ENCODE measurements at places on chromosomes 6 and 20.

DNA sequence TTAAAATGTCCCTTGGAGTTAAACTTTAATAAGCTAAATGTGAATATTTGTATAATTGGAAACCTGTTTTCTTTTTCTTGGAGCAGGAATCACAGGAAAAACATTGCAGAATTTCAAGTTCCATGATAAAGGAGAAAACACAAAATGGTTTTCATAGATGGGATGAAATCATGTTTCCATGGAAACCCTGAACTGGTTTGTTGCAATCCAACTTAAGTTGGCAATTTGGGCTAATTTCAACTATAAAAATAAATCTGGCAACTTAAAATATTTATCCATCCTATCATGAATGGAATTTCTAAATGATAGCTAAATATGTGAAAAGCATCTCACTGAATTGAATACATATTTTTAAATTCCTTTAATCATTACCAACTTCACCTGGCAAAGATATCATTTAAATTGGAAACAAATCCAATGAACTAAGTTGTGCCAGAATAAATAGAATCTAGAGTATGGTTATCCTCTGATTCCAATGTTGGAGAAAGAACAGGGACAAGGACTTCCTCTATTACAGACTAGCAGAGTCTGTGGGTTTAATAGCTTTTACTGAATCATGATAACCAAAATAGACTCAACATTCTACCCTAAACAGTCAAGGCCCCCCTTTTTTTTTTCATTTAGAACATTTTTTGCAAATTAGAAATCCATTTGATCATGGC, 33.2 kb downstream of the COL21A1 start:
- H3K36me3 ChIP-seq, result no peaks in the 10 kb centered on the region
- no peak overlapping the region for H3K27ac ChIP-seq
- no peaks in the 10 kb centered on the region for H3K4me1 ChIP-seq
- H3K27me3 ChIP-seq, result no peaks in the 10 kb centered on the region
- no peak for DNase-seq

- peaks cover 28% of the 10 kb centered on the region for H3K36me3 ChIP-seq
- no peak overlapping the region for H3K27ac ChIP-seq
- peaks cover 40% of the 10 kb centered on the region for H3K4me1 ChIP-seq
- DNase-seq, result no peak
- no peaks in the 10 kb centered on the region for H3K27me3 ChIP-seq
Measured at GRCh38 chr6:17419189-17419575, 25.8 kb downstream of the CAP2 start.

- no peak for DNase-seq
- peaks cover 5% of the 10 kb centered on the region for H3K36me3 ChIP-seq
- H3K27ac ChIP-seq, result peak overlapping the region; percentile 36
- no peak overlapping the region for H3K4me3 ChIP-seq
Measured at GRCh38 chr20:48583171-48583570, 244.6 kb downstream of the PREX1 start.

- no peak overlapping the region for H3K4me3 ChIP-seq
- H3K4me1 ChIP-seq, result peaks cover 10% of the 10 kb centered on the region
- no peaks in the 10 kb centered on the region for H3K27me3 ChIP-seq
- H3K36me3 ChIP-seq, result peaks cover 12% of the 10 kb centered on the region
Measured at GRCh38 chr6:20630617-20631548, 96.6 kb downstream of the CDKAL1 start.

- H3K4me3 ChIP-seq, result no peak overlapping the region
- H3K27ac ChIP-seq, result no peak overlapping the region
- DNase-seq, result no peak
- H3K4me1 ChIP-seq, result no peaks in the 10 kb centered on the region
Measured at GRCh38 chr6:127471379-127472255, 12.4 kb upstream of the KIAA0408 start.

GRCh38 chr6:56996401-56996800, 41.5 kb downstream of the BEND6 start:
- peaks cover 4% of the 10 kb centered on the region for H3K27me3 ChIP-seq
- no peak overlapping the region for H3K4me3 ChIP-seq
- H3K27ac ChIP-seq, result no peak overlapping the region

- H3K36me3 ChIP-seq, result peaks cover 24% of the 10 kb centered on the region
- DNase-seq, result no peak
- H3K27ac ChIP-seq, result no peak overlapping the region
- H3K4me1 ChIP-seq, result peaks cover 8% of the 10 kb centered on the region
- H3K4me3 ChIP-seq, result no peak overlapping the region
- no peaks in the 10 kb centered on the region for H3K27me3 ChIP-seq
Measured at GRCh38 chr6:34610819-34611477, 54.8 kb upstream of the SPDEF start.

- no peak for DNase-seq
- no peak overlapping the region for H3K4me3 ChIP-seq
- peaks cover 10% of the 10 kb centered on the region for H3K4me1 ChIP-seq
- H3K27ac ChIP-seq, result no peak overlapping the region
- peaks cover 6% of the 10 kb centered on the region for H3K27me3 ChIP-seq
- H3K36me3 ChIP-seq, result no peaks in the 10 kb centered on the region
Measured at GRCh38 chr6:39654121-39654520, 71.1 kb downstream of the KIF6 start.

DNA sequence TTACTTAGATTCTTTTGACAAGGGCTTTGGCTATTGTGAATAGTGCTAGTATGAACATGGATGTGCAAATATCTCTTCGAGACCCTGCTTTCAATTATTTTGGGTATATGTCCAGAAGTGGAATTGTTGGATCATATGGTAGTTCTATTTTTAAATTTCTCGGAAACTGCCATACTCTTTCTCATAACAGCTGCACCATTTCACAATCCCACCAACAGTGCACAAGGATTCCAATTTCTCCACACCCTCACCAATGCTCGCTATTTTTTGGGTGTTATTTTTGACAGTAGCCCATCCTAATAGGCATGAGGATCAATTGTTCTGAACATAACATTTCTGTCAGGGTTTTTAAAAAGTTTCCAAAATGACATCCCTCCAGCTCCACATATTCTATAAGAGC, 69.2 kb upstream of the ESR1 start:
- peaks cover 6% of the 10 kb centered on the region for H3K27me3 ChIP-seq
- no peaks in the 10 kb centered on the region for H3K36me3 ChIP-seq
- no peak overlapping the region for H3K27ac ChIP-seq

GRCh38 chr20:47464380-47465101, 37.1 kb upstream of the NCOA3 start:
- no peak overlapping the region for H3K27ac ChIP-seq
- no peaks in the 10 kb centered on the region for H3K4me1 ChIP-seq
- peaks cover 3% of the 10 kb centered on the region for H3K27me3 ChIP-seq
- no peak overlapping the region for H3K4me3 ChIP-seq
- no peaks in the 10 kb centered on the region for H3K36me3 ChIP-seq

DNA sequence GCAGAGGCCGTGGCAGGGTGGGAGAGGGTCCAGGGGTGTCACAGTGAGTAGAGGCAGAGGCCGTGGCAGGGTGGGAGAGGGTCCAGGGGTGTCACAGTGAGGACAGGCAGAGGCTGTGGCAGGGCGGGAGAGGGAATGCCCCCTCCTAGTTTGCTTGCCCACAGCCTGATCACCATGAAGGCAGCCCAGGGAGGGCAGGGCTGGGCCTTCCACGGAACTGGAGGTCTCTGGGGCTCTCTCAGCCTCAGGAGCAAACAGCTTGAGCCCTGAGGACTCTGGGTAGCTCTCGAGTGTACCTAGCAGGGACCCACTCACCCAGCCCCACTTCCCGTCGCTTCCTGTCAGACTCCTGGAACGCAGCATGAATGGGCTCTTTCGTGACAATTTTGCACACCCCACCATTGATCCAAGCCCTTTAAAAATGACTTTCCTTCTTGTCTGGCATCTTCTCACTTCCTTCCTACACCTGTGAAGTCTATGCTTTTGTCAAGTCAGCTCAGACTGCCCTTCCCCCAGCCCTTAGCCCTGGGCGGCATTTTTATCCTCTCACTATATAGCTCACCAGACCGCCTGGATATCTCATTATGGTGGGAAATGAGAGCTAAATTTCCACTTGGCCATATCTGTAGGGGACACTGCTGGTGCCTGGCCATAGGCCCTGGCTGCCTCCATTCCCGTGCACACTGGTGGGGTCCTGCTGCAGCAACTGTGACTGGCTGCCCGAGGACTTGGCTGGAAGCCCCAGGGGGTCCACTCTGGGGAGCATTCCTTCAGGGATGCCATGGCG, 140.3 kb downstream of the CDC5L start:
- peaks cover 54% of the 10 kb centered on the region for H3K4me1 ChIP-seq
- no peak overlapping the region for H3K27ac ChIP-seq
- DNase-seq, result no peak

GRCh38 chr6:89615882-89616281, 22.7 kb downstream of the LYRM2 start:
- peaks cover 4% of the 10 kb centered on the region for H3K27me3 ChIP-seq
- H3K36me3 ChIP-seq, result peaks cover 6% of the 10 kb centered on the region
- H3K27ac ChIP-seq, result no peak overlapping the region
- no peak overlapping the region for H3K4me3 ChIP-seq

GRCh38 chr6:108884211-108885059, 36.2 kb downstream of the ARMC2 start:
- no peaks in the 10 kb centered on the region for H3K4me1 ChIP-seq
- H3K27ac ChIP-seq, result peak overlapping the region; percentile 62
- peaks cover 5% of the 10 kb centered on the region for H3K27me3 ChIP-seq
- peaks cover 27% of the 10 kb centered on the region for H3K36me3 ChIP-seq

GRCh38 chr6:132388291-132388690, 13.0 kb downstream of the MOXD1 start:
- no peak overlapping the region for H3K4me3 ChIP-seq
- DNase-seq, result no peak
- H3K27me3 ChIP-seq, result peaks cover 3% of the 10 kb centered on the region
- no peak overlapping the region for H3K27ac ChIP-seq
- H3K36me3 ChIP-seq, result peaks cover 12% of the 10 kb centered on the region

- no peaks in the 10 kb centered on the region for H3K36me3 ChIP-seq
- peaks cover 36% of the 10 kb centered on the region for H3K4me1 ChIP-seq
- no peak overlapping the region for H3K4me3 ChIP-seq
- no peaks in the 10 kb centered on the region for H3K27me3 ChIP-seq
- DNase-seq, result no peak
Measured at GRCh38 chr20:50758992-50759391, 27.6 kb downstream of the PARD6B start.

- H3K4me1 ChIP-seq, result no peaks in the 10 kb centered on the region
- no peaks in the 10 kb centered on the region for H3K27me3 ChIP-seq
- DNase-seq, result no peak
- H3K4me3 ChIP-seq, result no peak overlapping the region
Measured at GRCh38 chr6:164066335-164066734, 651.8 kb downstream of the QKI start.

GRCh38 chr20:40160097-40160550, 528.9 kb downstream of the MAFB start:
- H3K4me1 ChIP-seq, result peaks cover 4% of the 10 kb centered on the region
- H3K27ac ChIP-seq, result no peak overlapping the region
- no peaks in the 10 kb centered on the region for H3K36me3 ChIP-seq
- H3K27me3 ChIP-seq, result no peaks in the 10 kb centered on the region
- no peak overlapping the region for H3K4me3 ChIP-seq

- no peak overlapping the region for H3K27ac ChIP-seq
- H3K27me3 ChIP-seq, result peaks cover 14% of the 10 kb centered on the region
- DNase-seq, result no peak
- peaks cover 38% of the 10 kb centered on the region for H3K4me1 ChIP-seq
- no peak overlapping the region for H3K4me3 ChIP-seq
Measured at GRCh38 chr6:167139761-167140160, 16.9 kb downstream of the CCR6 start.

GRCh38 chr6:81613606-81614005, 138.9 kb downstream of the TENT5A start:
- no peak for DNase-seq
- H3K36me3 ChIP-seq, result no peaks in the 10 kb centered on the region
- no peaks in the 10 kb centered on the region for H3K4me1 ChIP-seq
- H3K27ac ChIP-seq, result no peak overlapping the region
- no peak overlapping the region for H3K4me3 ChIP-seq

- DNase-seq, result no peak
- H3K36me3 ChIP-seq, result peaks cover 69% of the 10 kb centered on the region
- no peak overlapping the region for H3K27ac ChIP-seq
- H3K4me1 ChIP-seq, result no peaks in the 10 kb centered on the region
- no peaks in the 10 kb centered on the region for H3K27me3 ChIP-seq
Measured at GRCh38 chr6:53309901-53310300, 38.8 kb downstream of the ELOVL5 start.

DNA sequence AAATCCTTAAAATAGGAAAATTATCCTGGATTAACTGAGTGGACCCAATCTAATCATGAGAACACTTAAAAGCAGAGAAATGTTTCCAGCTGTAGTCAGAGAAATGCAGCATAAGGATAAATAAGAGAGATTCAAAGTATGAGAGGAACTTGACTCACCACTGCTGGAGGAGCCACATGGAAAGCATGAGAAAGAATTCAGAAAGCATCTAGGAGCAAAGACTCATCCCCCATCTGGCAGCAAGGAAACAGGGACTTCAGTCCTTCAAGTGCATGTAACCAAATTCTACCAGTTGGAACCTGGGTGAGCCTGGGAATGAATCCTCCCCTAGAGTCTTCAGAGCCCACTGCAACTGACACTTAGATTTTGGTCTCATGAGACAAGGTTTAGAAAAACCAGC, 33.7 kb downstream of the RNF146 start:
- H3K27ac ChIP-seq, result no peak overlapping the region
- H3K27me3 ChIP-seq, result no peaks in the 10 kb centered on the region

DNA sequence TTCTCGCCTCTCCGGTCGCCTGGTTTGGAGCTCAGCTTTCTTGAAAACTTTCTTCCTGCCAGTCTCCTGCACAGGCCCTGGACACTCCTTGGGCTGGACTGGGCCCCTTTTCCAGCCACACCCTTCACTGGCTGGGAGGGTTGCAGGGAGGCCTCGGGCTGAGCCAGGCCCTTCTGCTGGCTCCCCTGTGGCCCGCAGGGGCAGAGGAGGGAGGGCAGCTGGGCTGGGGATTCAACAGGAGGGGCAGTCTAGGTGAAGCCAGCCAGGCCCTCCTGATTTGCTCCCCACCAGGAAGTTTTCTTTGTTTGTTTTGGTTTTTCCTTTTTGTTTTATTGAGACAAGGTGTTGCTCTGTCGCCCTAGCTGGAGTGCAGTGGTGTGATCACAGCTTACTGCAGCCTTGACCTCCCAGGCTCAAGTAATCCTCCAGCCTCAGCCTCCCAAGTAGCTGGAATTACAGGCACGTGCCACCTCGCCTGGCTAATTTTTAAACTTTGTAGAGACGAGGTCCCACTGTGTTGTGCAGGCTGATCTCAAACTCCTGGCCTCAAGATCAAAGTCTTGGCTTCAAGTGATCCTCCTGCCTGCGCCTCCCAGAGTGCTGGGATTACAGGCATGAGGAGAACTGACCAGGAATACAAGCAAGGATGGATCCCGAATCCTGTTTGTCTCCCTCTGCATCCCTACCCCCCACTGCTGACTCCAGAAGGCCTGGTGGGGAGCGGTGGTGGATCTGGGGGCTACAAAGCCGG, 23.5 kb upstream of the CDH22 start:
- H3K4me1 ChIP-seq, result peaks cover 55% of the 10 kb centered on the region
- peaks cover 15% of the 10 kb centered on the region for H3K27me3 ChIP-seq
- no peak overlapping the region for H3K4me3 ChIP-seq
- H3K27ac ChIP-seq, result no peak overlapping the region
- no peak for DNase-seq

GRCh38 chr6:27333642-27334040, 21.6 kb upstream of the POM121L2 start:
- DNase-seq, result no peak
- no peaks in the 10 kb centered on the region for H3K36me3 ChIP-seq
- H3K27me3 ChIP-seq, result peaks cover 13% of the 10 kb centered on the region
- peaks cover 4% of the 10 kb centered on the region for H3K4me1 ChIP-seq
- H3K27ac ChIP-seq, result no peak overlapping the region
- H3K4me3 ChIP-seq, result peak overlapping the region; percentile 93

GRCh38 chr20:50292591-50293283, 102.1 kb downstream of the CEBPB start:
- H3K4me1 ChIP-seq, result peaks cover 38% of the 10 kb centered on the region
- H3K27me3 ChIP-seq, result peaks cover 7% of the 10 kb centered on the region
- H3K36me3 ChIP-seq, result no peaks in the 10 kb centered on the region
- peak; percentile 32 for DNase-seq
- H3K27ac ChIP-seq, result no peak overlapping the region
- no peak overlapping the region for H3K4me3 ChIP-seq

Measured in nephron progenitor cell (in vitro differentiated cells).